ENCODE measurements at places on chromosomes 5 and 9.
A peak's percentile ranks its signal among the peaks of the same experiment; 100 is the strongest.

- no peak for DNase-seq
These were observed 20.9 kb upstream of the TTC33 start for GRCh38 chr5:40776658-40776977.

DNA sequence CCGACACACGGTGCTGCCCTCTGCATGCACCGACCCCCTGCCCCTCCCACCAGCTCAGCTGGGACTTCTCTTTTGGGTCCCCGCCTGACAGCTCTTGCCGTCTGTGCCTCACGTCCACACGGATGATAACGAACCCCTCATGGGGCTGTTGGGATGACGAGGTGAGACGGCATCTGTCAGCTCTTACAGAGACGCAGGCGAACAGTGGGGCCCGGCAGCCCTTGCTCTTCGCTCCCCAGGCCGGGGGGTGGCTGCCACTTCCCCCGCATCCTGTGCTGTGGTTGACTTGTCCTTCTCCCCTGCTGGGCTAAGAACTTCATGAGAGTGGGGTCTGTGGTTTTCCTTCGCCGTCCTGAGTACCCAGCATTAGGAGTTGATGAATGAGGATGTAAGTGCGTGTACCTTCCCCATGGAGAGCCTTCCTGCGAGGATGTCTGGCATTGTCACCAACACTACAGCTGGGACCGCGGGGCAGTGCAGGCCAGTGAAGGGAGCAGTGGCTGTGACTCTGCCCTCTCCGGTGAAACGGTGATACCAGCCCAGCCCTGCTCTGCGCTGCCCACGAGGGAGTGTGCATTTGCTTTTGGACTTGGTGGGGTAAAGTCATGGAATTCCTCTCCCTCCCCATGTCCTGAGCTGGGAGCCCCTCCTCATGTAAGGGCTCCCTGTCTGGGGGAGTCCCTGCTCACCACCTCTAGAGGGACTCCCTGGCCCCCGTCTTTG, 23.2 kb downstream of the HK3 start:
- DNase-seq = no peak

DNA sequence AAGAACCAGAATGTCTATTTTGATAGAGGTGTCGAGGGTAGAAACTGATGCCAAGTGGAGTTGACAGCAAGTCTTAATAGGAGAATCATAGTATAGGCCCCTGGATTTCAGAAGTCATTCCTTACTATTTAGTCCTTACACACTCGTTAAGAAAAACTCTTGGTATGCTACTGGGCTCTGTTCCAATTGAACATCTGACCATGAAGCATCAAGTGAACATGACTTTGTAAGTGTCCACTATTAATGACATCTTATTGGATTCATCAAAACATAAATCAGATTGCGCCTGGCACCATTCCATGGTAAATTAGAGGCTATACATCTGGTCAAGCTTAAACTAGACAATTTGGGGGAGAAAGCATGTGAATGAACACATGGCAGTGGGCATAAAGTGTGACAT, 1056.5 kb upstream of the EDIL3 start:
- no peak for DNase-seq

- DNase-seq = no peak
These were observed 11.4 kb downstream of the HAND1 start for GRCh38 chr5:154466671-154467070.

DNA sequence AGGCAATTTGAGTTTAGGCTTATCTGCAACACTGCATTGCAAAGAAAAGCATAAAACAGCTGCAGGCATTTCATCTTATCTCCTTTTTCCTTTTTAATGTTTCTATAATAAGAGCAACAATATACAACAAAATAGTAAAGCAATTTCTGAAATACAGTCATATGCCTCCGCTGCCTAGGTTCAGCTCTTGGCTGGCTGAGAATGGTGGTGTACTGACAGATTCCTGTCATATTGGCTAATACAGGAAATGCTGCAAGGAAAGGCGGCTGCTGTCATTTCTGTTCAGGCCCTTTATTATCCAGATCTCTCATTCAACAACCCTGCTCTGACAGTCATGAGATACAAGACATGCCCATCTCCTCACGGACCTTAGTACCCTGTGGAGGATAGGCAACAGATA, 677.0 kb downstream of the TAF11L14 start:
- DNase-seq = no peak

DNA sequence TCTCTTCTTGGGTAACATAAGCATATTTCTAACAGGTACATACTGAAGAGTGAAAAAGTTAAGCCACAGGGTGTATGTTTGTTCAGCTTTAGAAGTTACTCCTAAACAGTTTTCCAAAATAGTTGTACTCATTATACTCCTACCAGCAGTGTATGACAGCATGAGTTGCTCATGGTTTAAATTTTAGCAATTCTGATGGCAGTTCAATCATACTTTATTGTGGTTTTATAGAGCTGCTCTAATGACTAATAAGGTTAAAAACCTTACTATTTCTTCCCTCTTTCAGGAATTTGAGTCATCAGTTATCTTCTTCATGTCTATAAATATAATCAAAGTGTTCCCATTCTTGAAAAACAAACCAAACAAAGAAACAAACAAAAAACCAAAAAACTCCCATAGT, 81.5 kb downstream of the CAAP1 start:
- no peak for DNase-seq

DNA sequence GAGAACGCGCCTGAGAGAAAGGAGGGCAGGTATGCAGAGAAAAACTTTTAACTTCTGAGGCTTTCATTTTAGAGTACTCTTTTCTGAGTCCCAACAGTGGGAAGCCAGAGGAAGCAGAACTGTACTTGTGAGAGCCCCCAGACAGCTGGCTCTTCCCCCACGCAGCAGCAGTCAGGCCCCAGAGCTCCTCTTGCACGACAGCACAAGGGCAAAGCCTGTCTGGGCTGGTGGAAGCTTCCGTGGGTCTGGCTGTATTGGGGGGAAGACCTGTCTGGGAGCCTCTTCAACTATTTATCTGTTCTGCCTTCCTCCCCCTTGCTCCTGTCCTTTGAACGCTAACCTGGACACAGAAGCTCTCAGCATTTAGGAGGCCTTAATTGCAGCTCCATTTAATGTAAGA, 68.2 kb downstream of the THBS4 start:
- DNase-seq = no peak

GRCh38 chr5:170292179-170293104, 5.1 kb downstream of the LCP2 start:
- no peak for DNase-seq

DNA sequence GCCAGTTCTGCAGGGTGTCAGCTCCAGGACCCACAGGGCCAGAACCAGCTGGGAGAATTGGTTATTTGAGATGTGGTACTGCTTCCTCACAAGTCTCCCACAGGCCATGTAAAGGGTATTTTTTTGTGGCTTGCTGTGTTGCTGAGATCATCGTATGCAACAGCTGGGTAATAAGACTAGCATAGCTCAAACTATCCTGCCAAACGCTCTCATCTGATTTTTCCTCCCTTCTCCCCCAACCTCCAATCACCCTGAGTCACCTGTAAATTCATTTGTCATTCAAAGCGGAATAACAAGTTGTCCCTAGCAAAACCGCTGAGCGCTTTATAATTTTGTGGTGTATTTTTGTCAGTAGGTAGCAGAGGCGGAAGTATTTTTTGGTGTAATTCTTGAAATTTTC, 63.2 kb downstream of the NSG2 start:
- no peak for DNase-seq

- DNase-seq = no peak
These were observed 154.3 kb downstream of the C5orf15 start for GRCh38 chr5:133814152-133814551.

DNA sequence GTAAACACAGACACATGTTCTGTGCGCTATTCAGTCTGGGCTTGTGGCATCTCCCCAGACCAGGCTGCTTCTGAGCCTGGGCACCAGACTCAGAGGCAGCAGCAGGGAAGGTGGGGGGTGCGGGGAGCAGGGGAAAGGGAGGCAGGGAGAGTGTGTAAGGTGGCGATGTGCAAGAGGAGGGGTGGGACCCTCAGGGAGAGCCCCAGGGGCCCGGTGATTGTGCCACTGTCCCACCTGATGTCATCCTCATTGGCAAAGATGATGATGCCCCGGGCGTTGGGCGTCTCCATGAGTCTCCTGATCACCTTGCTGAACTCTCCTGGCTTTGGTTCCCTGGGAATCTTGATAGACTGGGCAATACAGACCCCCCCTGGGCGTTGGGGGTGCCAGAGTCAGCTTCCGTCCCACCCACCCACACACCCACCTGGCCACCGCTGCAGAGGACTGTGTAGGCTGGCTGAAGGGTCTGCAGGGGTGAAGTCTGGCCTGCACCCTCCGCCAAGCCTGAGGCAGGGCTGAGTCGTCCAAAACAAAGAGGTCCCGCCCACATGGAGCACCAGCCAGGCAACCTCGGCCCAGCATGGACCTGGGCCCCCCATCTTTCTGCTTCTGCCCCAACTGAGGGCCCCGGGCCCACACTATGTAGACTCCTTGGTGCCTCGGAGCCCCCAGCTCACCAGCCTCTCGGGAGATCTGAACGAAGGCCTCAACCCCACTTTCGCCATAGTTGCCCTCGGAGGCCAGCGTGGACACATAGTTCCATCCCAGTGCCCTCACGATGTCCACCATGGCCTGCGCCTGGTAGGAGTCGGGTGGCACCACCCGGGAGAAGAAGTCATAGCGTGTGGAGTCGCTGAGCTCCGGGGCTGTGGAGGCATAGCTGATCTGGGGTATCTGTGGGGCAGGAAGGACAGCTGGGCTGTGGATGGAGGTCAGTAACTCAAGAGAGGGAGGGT, 3.7 kb downstream of the GRM6 start:
- DNase-seq = no peak

DNA sequence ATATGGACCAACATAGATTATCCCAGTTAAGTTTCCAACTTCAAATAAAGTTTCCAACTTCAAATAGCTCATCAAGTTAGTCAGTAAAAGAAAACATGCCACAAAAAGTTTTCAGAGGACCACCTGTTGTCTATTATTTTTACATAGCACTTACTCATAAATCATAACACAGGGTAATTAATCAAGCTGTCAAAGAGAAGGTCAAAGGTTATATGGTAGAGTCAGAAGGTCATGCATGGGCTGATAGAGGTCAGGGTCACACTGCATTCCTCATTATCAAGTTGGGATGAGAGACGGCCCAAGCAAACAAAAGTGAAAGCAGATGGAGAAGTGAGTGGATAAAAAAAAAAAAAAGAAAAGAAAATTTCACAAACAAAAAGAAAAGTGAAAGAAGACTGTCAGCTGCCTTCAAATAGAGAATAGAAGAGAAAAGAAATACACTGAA, 145.5 kb upstream of the POU5F2 start:
- DNase-seq = no peak

DNA sequence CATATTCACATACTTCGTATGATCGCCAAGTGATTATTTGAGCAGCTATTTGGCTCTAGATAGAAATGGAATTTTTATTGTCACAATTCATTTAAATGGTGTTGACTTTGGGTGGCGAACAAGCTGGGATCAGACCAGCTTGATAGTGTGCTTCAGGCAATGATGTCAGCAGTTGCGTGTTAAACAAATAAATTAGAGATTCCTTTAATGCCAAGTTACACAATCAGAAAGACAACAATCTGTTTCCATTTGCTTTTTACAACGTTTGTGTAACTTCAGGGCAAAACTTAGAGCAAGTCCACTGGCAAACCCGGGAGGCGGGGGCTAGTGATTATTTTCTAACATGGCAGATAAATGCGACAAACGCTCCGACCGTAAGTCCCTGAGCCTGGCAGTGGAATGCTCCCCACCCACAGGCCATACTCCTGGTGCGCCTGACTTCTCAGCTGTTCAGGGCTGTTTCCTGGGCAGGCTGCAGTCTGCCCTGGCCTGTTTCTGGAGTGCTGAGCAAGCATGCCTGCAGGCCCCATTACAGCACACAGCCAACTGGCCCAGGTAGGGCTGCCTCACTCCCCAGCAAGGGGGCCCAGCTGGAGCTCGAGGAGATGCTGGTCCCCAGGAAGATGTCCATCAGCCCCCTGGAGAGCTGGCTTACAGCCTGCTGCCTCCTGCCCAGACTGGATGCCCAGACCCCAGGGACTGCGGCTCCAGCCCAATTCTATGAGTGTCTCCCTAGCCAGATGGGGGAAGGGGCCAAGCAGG, 88.7 kb downstream of the BASP1 start:
- no peak for DNase-seq

GRCh38 chr5:84088996-84089395, 295.7 kb downstream of the EDIL3 start:
- no peak for DNase-seq

- DNase-seq = no peak
These were observed 103.2 kb upstream of the SPATA31D4 start for GRCh38 chr9:81824802-81825730.

- no peak for DNase-seq
These were observed 22.3 kb upstream of the ARL15 start for GRCh38 chr5:54332720-54333119.

- no peak for DNase-seq
These were observed 6.1 kb upstream of the PRR16 start for GRCh38 chr5:120457839-120458507.

- no peak for DNase-seq
These were observed 138.5 kb downstream of the ARHGAP26 start for GRCh38 chr5:142908659-142909058.

GRCh38 chr9:127854184-127854806, at the start of gene ENG:
Gene ENG (minus strand): TSS chr9:127854658. CDS start chr9:127854355, 303 bp downstream.
- no peak for DNase-seq

DNA sequence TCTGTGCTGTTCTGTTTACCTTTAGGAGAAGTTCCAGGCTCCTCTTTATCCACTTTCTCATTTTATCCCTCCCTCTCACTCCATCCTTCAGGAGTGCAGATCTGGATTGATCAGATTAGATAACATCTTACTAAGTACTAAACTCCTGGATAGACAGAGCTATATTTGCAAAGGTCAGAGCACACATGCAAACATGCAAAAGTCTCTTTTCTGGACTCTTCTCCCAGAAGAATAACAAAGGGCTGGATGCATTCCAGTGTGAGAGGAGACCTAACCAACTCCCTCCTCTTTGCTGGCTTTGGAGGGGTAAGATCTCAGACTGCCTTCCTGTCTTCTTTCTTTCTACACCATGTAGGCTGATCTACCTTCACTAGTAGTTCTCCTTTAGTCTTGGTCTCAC, 21.4 kb downstream of the GARNL3 start:
- DNase-seq = no peak

GRCh38 chr9:35829084-35829763, at the start of gene TMEM8B:
Gene TMEM8B (plus strand): TSS chr9:35829228. CDS start chr9:35829448, 220 bp downstream.
- peak; percentile 85 for DNase-seq

DNA sequence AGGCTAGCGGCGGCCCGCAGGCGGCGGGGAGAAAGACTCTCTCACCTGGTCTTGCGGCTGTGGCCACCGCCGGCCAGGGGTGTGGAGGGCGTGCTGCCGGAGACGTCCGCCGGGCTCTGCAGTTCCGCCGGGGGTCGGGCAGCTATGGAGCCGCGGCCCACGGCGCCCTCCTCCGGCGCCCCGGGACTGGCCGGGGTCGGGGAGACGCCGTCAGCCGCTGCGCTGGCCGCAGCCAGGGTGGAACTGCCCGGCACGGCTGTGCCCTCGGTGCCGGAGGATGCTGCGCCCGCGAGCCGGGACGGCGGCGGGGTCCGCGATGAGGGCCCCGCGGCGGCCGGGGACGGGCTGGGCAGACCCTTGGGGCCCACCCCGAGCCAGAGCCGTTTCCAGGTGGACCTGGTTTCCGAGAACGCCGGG, 253 bp downstream of the SLC12A2 start:
- no peak for DNase-seq

DNA sequence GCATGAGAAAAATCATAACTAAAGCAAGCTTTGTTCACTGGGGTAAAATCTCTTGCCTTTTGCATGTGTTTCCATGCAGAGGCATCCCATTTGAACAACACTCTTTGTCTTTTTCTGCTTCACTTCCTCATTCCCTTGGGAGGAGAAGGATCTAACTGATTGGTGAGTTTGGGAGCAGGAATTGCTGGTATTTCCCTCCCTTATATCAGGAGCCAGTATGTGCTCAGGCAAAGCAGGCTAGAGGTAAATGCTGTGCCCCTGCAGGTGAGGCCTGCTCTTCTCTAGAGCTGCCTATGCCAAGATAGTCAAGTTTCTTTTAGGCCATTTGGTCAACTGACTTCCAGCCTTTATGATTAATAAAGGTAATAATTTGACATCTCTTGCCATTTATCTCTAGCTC, 179.9 kb downstream of the COX7C start:
- DNase-seq = no peak

Measured in activated T-helper 1 cell treated with Interleukin-2 at 50 U/mL for 16 hours (primary cell).